SK-N-SH treated with all-trans-retinoic acid at 6 μM for 48 hours (cell line): ENCODE measurements at places on chromosomes 3 and 15.
A peak's percentile ranks its signal among the peaks of the same experiment; 100 is the strongest.

GRCh38 chr3:139448104-139448503, 28.2 kb downstream of the RBP2 start:
- no peak for ATAC-seq

DNA sequence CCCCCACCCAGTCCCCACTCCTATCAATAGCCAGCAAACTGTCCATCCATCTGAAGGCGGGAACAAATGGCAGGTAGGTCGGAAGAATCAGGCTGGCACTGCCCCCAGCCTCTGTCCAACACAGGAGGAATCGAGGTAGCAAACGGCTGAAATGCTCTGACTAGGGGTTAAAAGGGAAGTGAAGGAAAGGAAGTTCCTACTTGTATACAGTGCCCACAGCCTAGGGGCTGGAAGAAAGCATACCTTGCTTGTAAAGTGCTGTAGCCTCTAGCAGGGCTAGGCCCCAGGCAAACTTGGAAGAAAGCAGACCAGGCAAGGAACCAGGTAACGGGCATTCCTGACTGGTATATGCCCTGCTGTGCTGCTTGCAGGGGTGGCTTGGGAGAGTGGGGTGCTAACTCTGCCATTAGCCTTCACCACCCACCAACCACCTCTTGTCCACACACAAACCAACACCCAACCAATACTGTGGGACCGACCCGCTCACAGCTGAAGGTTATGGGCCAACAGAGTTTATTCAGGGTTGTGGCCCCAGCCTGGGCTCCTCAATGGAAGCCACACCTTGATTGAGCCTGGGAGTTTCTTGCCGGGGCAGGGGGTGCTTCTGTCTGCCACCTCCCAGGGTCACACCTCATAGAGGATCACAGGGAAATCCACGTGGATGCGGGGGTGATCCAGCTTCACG, 2.4 kb downstream of the TUSC2 start:
- no peak for ATAC-seq

- no peak for ATAC-seq
These were observed 188.3 kb downstream of the RSL24D1 start for GRCh38 chr15:55008421-55008820.

DNA sequence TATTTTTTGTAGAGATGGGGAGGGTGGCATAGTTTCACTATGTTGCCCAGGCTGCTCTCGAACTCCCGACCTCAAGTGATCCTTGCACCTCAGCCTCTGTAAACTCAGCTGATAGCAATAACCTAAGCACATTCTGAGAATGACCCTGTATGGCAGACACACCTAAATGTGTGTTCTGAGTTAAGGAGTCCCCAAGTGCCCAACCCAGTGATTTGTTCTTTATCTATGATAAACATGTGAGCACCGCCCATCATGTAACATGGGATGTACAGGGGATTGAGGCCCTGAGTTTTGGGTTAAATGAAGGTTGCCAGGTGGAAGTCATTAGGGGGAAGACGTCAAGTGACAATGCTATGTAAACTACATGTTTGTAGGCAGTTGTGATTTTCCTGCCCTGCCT, 5.7 kb downstream of the NCEH1 start:
- ATAC-seq = no peak

DNA sequence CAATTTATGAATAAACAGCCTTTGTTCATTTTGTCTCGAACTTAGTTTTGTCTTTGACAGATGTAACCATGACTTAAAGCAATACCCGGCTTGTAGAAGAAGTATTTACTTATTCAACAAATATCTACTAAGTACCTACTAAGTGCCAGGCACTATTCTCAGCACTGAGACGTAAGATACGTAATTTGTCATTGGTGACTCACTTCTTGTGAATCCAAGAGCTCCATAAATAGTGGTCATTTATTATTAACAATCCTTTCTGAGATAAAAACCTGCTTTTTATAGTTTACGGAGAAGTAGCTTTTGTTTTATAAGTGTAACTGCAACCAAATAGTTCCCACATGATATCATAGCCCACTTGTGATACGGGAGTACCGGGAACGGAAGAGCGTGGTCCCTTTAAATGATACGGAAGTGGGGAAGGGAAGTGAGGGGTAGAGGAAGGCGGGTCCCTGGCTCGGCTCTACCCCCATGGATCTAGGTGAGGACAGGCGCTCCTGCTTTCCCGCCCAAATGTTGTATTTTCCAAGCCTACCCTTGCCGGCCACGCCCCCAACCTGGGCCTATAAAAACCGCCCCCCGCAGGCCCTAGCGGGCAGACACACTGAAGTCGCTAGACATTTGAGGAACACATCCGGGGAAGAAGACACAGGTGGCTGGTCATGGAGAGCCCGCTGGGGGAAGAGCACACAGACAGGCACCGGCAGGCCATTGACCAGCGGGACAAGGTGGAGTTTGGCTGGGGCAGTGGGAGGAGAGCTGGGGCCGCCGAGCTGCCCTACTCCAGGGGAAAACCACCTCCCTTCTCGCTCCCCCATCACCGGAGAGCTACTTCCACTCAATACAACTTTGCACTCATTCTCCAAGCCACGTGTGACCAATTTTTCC, at the start of gene SAMMSON:
Gene SAMMSON, plus strand, starts transcription at position 594 of the 888 bp plus-strand sequence.
- peak; percentile 51 for ATAC-seq

- peak; percentile 81 for ATAC-seq
These were observed 250.5 kb downstream of the UACA start for GRCh38 chr15:70512772-70513362.

- ATAC-seq = no peak
These were observed 703.7 kb downstream of the NLGN1 start for GRCh38 chr3:174101244-174101643.

DNA sequence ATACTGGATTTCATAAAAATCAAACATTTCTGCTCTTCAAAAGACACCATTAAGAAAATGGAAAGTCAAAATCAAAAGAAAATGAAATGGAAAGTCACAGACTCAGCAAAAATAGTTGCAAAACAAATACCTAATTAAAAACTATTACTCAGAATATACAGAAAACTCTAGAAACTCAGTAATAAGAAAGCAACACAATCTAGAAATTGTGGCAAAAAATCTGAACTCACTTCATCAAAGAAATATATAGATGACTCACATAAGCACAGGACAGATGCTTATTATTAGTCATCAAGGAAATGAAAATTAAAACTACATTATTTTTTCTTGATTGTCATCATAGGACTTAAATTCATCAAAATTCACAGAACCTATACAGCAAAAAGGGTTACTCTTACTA, 430.0 kb downstream of the SHQ1 start:
- ATAC-seq = no peak
